Tibial nerve (tissue), 4 donors: ENCODE measurements at places on chromosomes 13 and 19. TPM values are rescaled to one million over a fixed set of nuclear protein-coding genes. Genes with fewer than 3 reads are reported as not detected.

The RNF225 gene
- total RNA-seq = not detected

The FOXA3 gene
- total RNA-seq = not detected

The LIG1 gene
- total RNA-seq = 6.1 TPM

The PINLYP gene
- 22.5 TPM for total RNA-seq

The FGF9 gene
- total RNA-seq = 1.0 TPM

The ZFR2 gene
- total RNA-seq = not detected

The GPR12 gene
- under 0.01 TPM for total RNA-seq

The CD79A gene
- total RNA-seq = not detected

The ZNF816 gene
- 3.7 TPM for total RNA-seq

The GRIN2D gene
- total RNA-seq = 0.44 TPM

The DZIP1 gene
- total RNA-seq = 31.2 TPM

The TSHZ3 gene
- 20.4 TPM for total RNA-seq

The DACH1 gene
- 3.0 TPM for total RNA-seq

The ZNF154 gene
- total RNA-seq = 0.21 TPM

The CDX2 gene
- not detected for total RNA-seq

The ZNF566 gene
- 17.5 TPM for total RNA-seq

The ZNF468 gene
- 8.2 TPM for total RNA-seq

The KLK2 gene
- not detected for total RNA-seq

The C19orf85 gene
- total RNA-seq = not detected

The IGSF23 gene
- total RNA-seq = not detected

The ZNF723 gene
- total RNA-seq = not detected

The NOTCH3 gene
- 34.3 TPM for total RNA-seq

The DDA1 gene
- 14.7 TPM for total RNA-seq

The ERICH4 gene
- not detected for total RNA-seq

The PCDH9 gene
- total RNA-seq = 11.8 TPM

The RAB3A gene
- total RNA-seq = 1.5 TPM

The CYP2A6 gene
- total RNA-seq = not detected

The MEIOSIN gene
- total RNA-seq = not detected

The RASL11A gene
- total RNA-seq = 39.6 TPM

The ERICH6B gene
- not detected for total RNA-seq

The PSG2 gene
- total RNA-seq = not detected

The KPNA3 gene
- 22.2 TPM for total RNA-seq

The ERFL gene
- total RNA-seq = 0.42 TPM
